Stimulated activated CD4-positive, alpha-beta T cell treated with anti-CD3 and anti-CD28 coated beads, Interleukin-2, amount 100 ng/mL, for 4 hours (primary cell): ENCODE measurements at places on chromosomes 2 and 18.

DNA sequence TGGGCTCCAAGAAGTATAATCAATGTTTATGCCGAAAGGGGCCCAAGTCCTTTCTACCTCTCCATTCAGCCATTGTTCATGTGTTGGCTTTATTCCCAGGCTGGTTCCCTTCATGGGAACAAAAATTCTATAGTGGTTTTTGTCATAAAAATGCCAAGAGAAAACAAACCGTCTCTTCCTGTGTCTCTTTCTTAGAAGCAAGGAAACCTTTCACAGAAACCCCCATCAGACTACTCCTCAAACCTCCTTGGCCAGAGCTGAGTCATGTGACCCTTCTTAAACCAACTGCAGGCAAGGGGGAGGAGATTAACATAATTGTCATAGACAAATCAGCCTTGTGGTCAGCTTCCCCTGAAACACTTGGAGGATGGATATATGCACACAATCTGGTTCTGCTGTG, 75.1 kb upstream of the TANK start:
- no peak for DNase-seq

- no peak for DNase-seq
Measured at GRCh38 chr18:48792611-48793380, 158.0 kb downstream of the SMAD7 start.

DNA sequence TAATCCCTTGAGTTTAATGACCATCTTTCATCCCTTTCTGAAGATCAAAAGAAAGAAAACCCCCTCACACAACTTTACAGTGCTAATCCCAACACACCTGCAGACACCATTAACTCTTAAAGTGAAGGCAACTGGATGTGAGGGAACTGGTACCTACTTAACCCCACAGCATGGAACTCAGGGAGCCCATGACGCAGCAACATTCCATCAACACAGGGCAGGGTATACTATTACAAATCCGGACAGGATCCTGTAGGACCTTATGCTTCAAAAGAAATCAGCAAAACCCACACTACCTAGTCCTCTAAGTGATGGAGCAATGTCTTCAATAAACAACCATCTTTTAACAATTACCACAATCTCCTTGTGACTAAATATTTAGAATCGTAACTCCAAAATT, 78.6 kb downstream of the FARSB start:
- DNase-seq = no peak

- no peak for DNase-seq
Measured at GRCh38 chr18:33440060-33441043, at the start of gene CCDC178. Gene CCDC178 (minus strand): TSS chr18:33440721. CDS start chr18:33412088, 28,633 bp downstream.

DNA sequence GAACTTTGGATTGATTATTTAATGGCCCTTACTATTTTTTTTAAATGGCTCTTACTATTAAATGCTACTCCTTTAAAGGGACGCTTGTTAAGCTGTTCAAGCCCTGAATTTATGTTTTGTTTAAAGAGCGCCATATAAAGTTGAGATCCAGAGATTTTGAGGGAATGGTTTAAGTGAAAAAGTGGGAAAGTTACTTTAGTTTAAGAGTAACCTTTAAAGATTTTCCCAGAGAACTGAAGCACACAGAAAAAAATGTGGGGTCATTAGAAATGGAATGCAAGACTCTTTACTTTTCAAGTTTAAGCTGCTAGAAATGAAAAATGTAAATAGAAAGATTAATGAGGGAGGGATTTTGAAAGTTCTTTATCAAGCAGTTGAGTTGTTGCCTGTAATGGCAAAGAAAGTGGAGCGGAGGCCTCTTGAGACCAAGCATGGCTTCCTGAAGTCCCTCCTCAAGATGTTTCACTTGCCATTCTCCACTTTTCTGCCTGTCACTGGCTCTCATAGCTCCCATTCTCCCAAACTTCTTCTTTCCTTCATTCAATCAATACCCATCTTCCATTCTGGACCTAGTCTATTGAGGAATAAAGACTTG, 93.2 kb downstream of the KCNS3 start:
- no peak for DNase-seq

DNA sequence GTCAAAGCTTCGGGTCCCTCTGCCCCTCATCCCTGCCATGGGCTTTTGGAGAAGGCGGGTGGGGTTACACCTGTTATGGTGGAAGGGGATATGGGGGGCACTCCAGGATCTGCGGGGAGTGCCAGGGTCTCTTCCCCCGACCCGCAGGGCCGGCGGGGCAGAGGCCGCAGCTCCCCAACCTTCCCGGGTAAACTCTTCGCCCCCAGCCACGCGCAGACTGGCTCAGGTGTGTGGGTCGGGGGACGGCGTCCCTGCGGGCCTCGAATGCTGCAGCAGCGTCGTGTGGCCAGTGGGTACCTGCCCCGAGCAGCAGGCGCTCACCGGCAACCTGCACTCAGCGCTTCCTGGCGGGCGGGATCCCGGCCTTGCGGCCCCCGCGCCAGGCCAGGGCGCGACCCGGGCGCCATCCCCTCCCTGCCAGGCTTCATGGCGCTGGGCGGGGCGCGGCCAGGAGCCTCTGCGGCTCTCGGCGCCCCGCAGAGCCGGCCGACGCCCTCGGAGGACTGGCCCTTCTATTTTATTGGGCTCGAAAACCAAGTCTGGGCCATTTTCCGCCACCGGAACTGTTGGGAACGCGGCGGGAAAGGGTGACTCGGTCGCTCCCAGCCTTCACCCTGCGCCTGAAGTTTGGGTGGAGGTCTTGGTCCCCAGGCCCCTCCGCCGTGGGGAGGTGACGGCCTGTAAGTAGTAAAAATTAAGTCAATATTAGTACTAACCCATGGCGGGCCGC, 4.5 kb downstream of the GBX2 start:
- no peak for DNase-seq

DNA sequence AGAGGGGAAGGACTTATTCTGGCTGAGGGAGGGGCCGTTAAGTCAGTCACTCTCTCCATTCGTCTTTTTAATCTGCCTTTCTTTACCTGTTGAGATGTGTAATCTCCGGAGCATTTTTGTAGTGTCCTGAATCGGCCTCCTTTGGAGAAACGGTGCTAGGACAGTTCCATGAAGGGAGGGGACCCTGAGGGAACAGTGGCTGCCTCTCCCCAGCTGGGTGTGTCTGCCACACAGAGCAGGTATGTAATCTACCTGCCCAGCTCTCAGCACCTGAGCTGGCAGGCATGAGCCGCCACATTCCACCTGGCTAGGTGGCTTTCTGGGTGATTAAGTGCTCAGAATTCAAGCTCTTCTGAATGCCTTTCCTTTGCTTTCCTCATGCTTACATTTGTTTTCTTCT, 131.2 kb downstream of the WDSUB1 start:
- no peak for DNase-seq

DNA sequence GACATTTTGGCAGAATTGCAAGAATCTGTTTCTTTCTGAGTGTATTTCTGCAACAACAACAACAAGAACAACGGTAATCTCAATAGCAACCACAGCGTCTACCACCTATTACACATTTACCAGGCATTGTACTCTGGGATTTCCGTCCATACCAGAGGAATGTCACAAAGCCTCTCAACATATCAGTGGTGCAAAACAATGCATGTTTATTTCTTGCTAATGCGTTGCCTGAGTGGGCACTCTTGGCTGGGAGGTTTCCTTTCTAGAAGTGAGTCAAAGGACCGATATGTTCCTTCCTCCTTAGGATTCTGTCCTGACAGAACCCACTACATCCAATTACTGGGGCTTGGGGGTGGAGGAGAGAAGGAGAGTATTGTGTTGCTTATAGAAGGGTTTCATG, 585.6 kb downstream of the TSN start:
- no peak for DNase-seq

DNA sequence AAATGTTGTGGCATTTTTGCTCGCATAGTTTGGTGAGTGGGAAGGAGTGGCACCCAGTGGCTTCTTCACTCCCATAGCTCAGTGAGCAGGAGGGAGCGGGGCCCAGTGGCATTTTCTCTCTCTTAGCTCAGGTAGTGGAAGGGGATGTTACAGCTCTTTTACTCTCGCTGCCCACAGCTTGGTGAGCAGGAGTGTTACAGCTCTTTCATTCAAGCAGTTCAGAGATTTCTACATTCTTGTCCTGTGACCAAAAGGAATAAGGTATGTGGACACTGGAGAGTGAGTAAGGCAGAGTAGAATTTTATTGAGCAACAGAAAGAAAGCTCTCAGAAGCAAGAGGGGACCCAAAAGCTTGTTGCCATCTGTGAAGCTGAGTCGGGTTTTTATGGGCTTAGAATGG, 192.4 kb downstream of the SPAG16 start:
- no peak for DNase-seq

GRCh38 chr2:49753344-49753985, 599.1 kb upstream of the FSHR start:
- DNase-seq = no peak

DNA sequence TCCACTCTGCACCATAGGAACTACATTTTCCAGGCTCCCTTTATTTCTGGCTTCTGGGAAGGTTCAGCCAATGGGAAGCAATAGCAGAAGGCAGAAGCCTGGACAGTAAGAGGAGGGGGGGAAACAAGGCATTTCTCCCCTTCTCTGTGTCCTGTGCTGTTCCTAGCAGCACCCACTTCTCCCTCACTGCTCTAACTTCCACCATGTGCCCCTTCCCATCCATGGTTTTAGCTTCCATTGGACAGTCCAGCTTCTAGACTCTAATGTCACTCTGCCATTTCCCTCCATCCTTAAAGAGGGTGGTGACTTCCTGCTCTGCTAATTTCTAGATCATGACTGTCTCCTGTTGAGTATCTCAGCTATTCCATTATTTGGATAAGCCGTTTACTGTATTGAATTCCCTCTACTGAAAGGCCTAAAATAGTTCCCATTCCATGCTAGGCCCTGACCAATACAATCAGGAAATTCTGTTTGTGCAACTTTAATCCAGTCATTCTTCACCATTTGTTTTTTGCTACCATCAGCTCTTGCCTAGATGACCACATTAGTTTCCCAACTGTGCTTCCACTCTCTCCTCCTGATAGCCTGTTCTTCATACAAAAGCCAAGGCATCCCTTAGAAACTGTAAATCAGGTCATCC, 20.8 kb upstream of the LYPD1 start:
- no peak for DNase-seq

DNA sequence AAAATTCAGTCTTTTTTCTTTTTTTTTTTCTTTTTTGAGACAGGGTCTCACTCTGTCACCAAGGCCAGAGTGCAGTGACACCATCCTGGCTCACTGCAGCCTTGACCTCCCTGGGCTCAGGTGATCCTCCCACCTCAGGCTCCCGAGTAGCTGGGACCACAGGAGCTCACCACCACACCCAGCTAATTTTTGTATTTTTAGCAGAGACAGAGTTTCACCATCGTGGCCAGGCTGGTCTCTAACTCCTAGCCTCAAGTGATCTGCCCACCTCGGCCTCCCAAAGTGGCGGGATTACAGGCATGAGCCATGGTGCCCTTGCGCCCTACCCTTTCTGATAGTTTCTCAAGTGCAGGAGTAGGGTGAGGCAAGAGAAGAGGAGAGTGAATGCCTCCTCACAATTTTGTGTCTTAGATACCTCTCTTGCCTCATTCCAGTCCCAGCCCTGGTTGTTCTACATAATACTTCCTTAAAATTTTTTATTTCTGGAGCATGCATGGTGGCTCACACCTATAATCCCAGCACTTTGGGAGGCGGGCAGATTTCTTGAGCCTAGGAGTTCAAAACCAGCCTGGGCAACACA, 68.2 kb upstream of the CAB39 start:
- DNase-seq = no peak

- no peak for DNase-seq
Measured at GRCh38 chr2:240247241-240247867, 106.9 kb upstream of the OTOS start.

DNA sequence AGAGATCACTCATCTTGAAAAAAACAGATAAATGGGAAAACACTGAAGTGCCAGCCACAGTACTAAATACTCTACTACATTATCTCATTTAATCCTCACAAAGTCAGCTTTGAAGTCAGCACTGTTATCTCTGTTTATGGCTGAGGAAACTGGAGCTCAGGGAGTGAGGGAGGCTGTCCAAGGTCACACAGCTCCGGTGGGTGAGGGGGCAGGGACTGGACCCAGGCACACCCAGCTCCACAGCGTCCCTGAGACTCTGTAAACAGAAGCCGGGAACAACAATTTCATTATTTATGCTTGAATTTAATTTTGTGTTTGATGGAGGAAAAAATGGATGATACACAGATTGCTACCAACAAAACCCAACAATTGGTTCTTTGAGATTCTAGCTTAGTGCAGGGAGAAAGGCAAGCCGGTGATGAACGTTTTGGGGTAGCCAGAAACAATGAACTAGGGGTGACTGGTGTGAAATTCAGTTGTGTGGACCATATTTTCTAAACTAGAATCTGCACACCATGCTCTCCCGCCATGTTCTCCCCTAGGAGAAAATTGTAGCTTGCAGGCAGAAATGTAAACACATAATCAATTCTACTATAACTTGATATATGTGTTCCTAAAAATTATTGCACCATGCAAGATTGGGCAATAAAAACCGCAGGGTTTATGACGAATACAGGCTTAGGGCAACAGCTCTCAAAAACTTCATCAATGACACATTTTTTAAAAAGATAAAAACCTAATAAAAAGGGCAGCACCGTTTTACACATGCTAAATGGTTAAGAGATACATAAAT, at the start of gene GREB1:
GREB1 (plus strand) TSS at position 768 of the 793 bp plus-strand sequence. CDS start 22,570 bp downstream, outside the sequence.
- DNase-seq = no peak

DNA sequence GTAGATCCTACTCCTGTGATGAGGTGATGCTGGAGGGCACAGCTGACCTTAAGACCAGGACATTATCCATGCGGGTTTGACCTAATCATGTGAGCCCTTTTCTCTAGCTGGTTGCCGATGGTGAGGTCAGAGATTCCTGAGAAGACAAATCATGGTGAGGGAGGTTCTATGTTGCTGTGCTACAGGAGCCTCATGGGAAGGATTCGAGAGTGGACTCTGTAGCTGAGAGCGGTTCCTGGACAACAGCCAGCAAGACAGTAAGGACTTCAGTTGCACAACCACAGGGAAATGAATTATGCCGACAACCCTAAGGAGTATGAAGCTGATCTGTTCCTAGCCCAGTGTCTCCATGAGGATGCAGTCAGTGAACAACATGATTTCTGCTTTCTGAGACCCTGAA, 80.4 kb downstream of the EPB41L3 start:
- DNase-seq = no peak

DNA sequence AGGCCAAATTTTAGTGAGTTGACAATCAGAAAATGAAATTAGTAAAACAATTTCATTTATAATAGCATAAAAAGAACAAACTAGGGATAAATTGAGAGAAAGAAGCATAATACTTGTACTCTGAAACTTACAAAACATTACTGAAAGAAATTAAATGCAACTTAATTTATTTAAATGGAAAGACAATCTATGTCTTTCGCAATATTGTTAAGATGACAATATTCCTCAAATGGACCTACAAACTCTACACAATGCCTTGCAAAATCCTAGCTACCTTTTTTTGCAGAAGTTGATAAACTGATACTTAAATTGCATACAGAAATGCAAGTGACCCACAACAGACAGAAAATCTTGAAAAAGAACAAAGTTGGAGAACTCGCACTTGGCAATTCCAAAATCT, 9.1 kb downstream of the EPG5 start:
- DNase-seq = no peak
